Fibroblast of skin of left quadriceps (primary cell): ENCODE measurements at places on chromosomes 1 and 21.

- DNase-seq = no peak
Observed at GRCh38 chr1:98130408-98130807, 209.6 kb upstream of the DPYD start.

GRCh38 chr1:115186711-115187265 is 97.5 kb upstream of the TSPAN2 start:
- no peak for DNase-seq

DNA sequence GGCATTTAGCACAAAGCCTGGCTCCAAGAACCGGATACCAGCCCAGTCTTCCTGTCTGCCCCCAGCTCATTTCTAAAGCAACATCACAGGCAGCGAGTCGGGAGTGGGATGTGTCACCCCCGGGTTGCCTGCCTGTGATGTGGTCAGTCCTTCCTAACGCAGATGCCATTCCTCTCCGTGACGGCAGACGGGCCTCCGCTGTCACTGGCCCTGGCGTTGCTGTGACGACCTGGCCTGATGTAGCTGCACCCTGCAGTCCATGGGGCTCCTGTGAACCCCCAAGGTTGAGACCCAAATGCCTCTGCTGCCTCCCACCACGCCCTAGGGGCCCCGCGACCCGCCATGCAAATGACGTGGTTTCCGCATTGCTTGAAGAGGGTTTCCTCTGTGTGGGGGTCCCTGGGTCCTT is 12.3 kb downstream of the TNFRSF1B start:
- no peak for DNase-seq

DNA sequence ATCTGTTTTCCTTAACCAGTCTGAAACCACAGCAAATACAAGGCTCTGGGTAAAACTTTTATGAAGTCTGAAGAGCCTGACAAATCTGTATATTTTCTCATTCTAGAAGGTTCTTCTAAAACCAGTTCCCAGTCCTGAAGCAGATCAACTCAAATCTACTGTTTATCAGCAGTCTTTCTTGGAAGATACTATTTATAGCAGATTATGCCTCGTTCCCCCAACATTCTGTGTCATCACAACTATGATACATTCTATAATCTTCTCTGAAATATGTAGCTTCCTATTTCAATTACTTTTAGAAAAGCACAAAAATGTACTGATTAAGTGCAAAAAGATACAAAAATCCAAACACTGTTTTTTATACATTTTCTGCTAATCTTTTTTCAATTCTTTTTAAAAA is 67.5 kb downstream of the NIBAN1 start:
- no peak for DNase-seq

GRCh38 chr1:66330722-66331141 is 203.2 kb upstream of the SGIP1 start:
- no peak for DNase-seq
